Heart left ventricle (tissue), 16 donors: ENCODE measurements at places on chromosomes 5 and 9. TPM values are rescaled to one million over a fixed set of nuclear protein-coding genes. Genes with fewer than 3 reads are reported as not detected.

SPATA31C1 gene
- total RNA-seq = not detected

DNA sequence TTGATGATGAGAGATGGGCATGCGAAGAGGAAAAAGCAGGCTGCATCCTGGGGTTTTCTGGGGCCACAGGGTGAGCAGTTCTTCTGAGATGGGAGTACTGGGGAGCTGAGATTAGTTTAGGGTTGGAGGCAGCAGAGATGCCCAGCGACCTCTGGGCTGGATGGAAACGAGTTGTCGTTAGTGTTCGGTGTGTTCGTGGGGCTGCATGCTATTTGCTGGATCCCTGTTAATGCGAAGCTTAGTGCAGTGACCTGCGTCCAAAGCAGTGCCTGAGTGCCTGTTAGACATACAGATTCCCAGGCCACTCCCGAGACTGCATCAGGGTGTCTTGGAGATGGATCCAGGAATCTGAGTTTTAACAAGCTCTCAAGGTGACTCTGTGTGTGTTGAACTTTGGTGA lies 201.3 kb downstream of the CACNA1B start:
- no peak for DNase-seq

- no peak for DNase-seq
These were observed 14.1 kb downstream of the SPATA9 start for GRCh38 chr5:95668728-95669127.

- no peak for DNase-seq
These were observed 71.3 kb downstream of the RASEF start for GRCh38 chr9:82991671-82992070.

- DNase-seq = no peak
These were observed 2.2 kb downstream of the ADGRV1 start for GRCh38 chr5:90560771-90561170.

PDE6A gene
- total RNA-seq = 0.23 TPM

SPATA6L gene
- total RNA-seq = 1.2 TPM

TMEM232 gene
- 2.0 TPM for total RNA-seq

GRCh38 chr9:128056887-128057723 lies 10.0 kb downstream of the NAIF1 start:
- no peak for DNase-seq

DNA sequence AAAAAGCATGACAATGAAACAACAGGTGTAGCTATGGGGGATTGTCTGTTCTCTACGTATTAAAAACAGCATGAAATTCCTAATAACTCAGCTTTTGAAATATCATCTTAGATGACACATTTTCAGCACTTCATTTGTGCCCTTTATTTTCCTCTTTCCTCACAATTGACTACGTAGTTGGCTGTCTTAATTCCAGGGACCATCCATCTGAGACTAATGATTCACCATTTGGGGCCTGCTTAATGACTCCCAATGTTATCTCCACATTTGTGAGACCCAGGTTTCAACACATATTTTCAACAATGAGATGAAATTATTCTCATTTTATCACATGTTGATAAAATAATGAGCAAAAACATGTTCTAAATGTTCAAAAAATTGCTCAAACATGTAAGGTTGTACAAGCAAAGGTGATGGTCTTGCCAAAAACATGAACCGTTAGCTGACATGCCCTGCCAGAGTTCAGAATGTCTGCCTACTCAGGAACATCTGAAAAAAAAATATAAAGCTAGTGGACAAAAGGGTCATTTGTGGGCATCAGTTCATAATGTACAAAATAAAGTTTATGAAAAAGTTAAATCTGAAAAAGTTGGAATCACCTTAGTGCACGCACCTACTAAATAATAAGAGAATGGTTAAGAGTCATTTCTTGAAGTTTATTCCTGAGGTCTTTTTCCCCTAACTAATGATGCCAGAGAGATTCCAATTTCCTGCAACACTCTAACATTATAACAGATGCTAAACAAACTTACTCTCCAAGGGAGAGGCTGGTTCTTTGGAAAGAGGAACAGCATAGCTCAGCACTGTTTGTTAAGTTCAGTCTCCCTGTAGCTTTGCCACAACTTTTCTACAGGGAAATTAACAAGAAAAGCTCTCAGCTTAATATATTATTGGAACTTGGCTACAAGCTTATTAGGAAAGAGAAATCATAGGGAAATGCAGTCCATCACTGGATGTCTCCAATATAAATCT lies 275.5 kb downstream of the SPOCK1 start:
- no peak for DNase-seq

LCN6 gene
- total RNA-seq = 4.2 TPM

LPAR1 gene
- 14.4 TPM for total RNA-seq

GRCh38 chr5:140185409-140185808 lies 10.4 kb downstream of the CYSTM1 start:
- no peak for DNase-seq

CDH9 gene
- not detected for total RNA-seq

SHOC1 gene
- not detected for total RNA-seq
